Uterus (tissue), 4 donors: ENCODE measurements at places on chromosomes 3 and 15. TPM values are rescaled to one million over a fixed set of nuclear protein-coding genes. Genes with fewer than 3 reads are reported as not detected.

GRCh38 chr3:24199300-24199699 lies 254.2 kb downstream of the NR1D2 start:
- no peak for DNase-seq
- no peak overlapping the region for H3K27ac ChIP-seq
- no peaks in the 10 kb centered on the region for H3K27me3 ChIP-seq
- H3K4me1 ChIP-seq, result no peaks in the 10 kb centered on the region

The RBP2 gene
- total RNA-seq, result not detected

The MCTP2 gene
- 98.9 TPM for total RNA-seq

DNA sequence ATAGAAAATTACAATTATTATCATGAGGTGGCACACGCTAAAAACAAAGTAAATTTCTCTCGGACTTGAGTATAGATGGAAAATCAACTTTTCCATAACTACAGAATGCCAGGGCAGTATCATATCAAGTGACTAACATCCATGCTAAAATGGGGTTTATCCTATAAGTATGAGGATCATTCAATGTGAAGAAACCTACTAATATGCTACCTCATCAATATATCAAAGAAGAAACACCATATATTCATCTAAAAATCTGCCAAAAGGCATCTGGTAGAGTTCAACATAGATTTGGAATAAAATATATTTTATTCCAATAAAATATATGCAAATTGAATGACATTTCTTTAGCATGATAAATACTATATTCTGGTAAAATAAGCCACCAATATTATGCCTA lies 894.4 kb downstream of the MCTP2 start:
- H3K27ac ChIP-seq, result no peak overlapping the region
- H3K36me3 ChIP-seq, result no peaks in the 10 kb centered on the region
- no peaks in the 10 kb centered on the region for H3K27me3 ChIP-seq
- DNase-seq, result no peak
- no peak overlapping the region for H3K4me3 ChIP-seq
- no peaks in the 10 kb centered on the region for H3K4me1 ChIP-seq

The LIPC gene
- 0.28 TPM for total RNA-seq

DNA sequence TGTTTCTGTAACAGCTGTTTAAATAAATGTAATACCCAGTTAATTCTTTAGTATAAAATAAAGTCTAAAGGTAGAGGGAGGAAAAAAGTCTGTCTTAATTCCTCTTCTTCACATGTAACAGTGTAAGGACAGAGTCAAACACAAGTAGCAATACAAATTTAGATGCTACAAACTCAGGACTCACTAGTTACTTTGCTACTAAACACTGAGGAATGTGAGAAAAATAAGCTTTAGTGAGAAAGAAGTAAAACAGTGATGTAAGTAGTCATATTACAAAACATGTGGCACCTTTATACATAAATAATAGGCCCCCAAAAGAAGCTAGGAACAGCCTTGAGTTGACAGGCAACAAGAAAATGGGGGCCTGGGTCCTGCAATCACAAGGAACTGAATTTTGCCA lies 113.0 kb downstream of the TBC1D5 start:
- no peak overlapping the region for H3K27ac ChIP-seq
- no peaks in the 10 kb centered on the region for H3K36me3 ChIP-seq
- DNase-seq, result no peak
- no peaks in the 10 kb centered on the region for H3K27me3 ChIP-seq
- H3K4me3 ChIP-seq, result no peak overlapping the region

The ARL14 gene
- total RNA-seq, result not detected

DNA sequence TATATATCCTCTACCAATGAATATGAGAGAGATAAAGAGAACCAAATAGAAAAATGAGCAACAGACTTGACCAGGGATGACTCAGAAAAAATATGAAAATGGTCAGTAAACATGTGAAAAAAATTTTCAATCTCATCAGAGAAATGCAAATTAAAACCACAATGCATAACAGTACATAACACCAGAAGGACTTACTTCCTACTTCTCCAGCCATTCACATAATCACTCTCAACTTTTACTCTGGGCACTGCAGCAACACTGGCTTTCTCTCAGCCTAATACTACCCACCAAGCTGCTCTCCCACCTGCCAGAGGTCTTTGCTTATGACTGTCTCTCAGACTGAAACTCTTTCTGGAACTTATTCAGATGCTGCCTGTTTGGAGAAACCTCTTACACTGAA lies 49.4 kb downstream of the DPH6 start:
- H3K27ac ChIP-seq, result no peak overlapping the region
- no peak overlapping the region for H3K4me3 ChIP-seq
- H3K36me3 ChIP-seq, result no peaks in the 10 kb centered on the region
- H3K4me1 ChIP-seq, result no peaks in the 10 kb centered on the region

DNA sequence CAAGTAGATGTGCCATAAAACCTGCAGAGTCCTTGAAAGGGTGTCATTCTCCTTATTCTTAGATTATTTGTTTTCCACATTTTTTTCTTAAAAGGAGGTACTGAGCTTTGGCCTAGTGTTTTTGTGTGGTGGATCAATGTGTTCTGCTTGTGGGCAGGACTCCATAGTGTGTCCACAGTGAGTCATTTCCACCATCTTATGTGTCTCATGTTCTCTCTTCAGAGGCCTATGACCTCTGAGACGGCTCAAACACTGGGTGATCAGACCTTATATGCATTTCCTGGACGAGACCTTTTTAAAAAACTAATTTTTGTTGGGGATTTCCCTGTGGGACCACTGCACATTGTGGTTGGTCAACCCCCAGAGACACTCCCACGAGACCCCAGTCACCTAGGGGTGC lies 93.4 kb downstream of the CHCHD4 start:
- H3K36me3 ChIP-seq, result no peaks in the 10 kb centered on the region
- H3K4me1 ChIP-seq, result no peaks in the 10 kb centered on the region
- H3K4me3 ChIP-seq, result no peak overlapping the region
- H3K27me3 ChIP-seq, result no peaks in the 10 kb centered on the region

DNA sequence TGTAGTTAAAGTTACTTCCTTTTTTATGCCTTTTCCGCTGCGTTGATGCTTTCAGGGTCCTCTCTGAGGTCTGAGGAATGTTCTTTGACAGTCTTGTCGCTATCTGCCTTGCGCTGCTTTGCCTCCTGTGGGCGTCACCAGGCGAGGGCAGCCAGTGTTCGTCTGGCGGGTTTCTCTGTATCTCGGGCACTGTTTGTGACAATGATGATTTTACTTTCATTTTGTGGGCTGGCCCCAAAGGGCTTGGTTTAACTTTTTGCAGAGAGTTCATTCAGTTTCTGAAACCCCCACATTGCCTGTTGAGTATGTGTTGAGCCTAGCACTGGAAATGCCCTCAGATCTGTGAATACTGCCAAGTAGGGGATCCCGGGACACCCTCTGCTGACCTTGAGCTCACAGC lies 24.6 kb upstream of the SACM1L start:
- no peaks in the 10 kb centered on the region for H3K36me3 ChIP-seq
- no peaks in the 10 kb centered on the region for H3K27me3 ChIP-seq
- H3K4me1 ChIP-seq, result no peaks in the 10 kb centered on the region
- no peak for DNase-seq
- peak overlapping the region; percentile 35 for H3K27ac ChIP-seq

The LYZL4 gene
- total RNA-seq, result not detected

The MOBP gene
- not detected for total RNA-seq

The EAF2 gene
- 10.4 TPM for total RNA-seq

DNA sequence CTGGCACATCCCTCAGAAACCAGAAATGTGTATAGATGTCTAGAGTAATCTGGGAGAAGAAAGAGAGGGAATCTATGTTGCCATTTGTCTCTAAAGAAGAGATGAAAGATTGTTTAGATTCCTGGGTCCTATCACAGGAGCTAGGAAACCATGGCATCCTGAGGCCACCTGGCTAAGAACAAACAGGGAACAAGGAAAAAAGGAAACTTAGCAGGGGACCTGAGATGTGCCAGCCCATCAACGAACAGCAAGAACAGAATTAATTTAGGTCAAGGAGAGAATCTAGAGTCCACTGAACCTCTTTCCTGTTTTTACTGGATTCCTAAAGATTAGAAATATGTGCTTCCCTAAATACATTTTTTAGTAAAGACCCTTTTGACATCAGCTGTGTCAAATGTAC lies 30.3 kb downstream of the IP6K1 start:
- H3K27me3 ChIP-seq, result no peaks in the 10 kb centered on the region
- no peaks in the 10 kb centered on the region for H3K36me3 ChIP-seq
- DNase-seq, result no peak
- H3K4me1 ChIP-seq, result no peaks in the 10 kb centered on the region

GRCh38 chr3:190543671-190544070 lies 29.8 kb downstream of the IL1RAP start:
- no peaks in the 10 kb centered on the region for H3K27me3 ChIP-seq
- DNase-seq, result no peak
- H3K4me1 ChIP-seq, result no peaks in the 10 kb centered on the region
- H3K27ac ChIP-seq, result no peak overlapping the region
- H3K36me3 ChIP-seq, result no peaks in the 10 kb centered on the region

The MASP1 gene
- total RNA-seq, result 80.7 TPM

DNA sequence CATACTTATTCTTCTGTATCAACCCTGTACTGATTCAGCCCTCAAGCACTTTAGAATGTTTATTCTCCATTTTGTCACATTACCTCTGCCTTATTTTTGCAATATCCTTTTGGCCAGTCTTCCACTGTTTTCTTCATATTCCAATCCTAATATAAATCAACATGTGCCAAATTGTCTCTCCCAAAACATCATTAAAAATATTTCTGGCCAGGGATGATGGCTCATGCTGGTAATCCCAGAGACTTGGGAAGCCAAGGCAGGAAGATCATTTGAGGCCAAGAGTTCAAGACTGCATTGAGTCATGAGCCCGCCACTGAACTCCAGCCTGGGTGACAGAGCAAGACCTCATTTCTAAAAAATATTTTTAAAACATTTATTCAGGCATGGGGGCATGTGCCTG lies 641.4 kb upstream of the CBLB start:
- no peak overlapping the region for H3K27ac ChIP-seq
- no peak for DNase-seq
- H3K4me3 ChIP-seq, result no peak overlapping the region
- no peaks in the 10 kb centered on the region for H3K4me1 ChIP-seq
- no peaks in the 10 kb centered on the region for H3K36me3 ChIP-seq
- H3K27me3 ChIP-seq, result no peaks in the 10 kb centered on the region

DNA sequence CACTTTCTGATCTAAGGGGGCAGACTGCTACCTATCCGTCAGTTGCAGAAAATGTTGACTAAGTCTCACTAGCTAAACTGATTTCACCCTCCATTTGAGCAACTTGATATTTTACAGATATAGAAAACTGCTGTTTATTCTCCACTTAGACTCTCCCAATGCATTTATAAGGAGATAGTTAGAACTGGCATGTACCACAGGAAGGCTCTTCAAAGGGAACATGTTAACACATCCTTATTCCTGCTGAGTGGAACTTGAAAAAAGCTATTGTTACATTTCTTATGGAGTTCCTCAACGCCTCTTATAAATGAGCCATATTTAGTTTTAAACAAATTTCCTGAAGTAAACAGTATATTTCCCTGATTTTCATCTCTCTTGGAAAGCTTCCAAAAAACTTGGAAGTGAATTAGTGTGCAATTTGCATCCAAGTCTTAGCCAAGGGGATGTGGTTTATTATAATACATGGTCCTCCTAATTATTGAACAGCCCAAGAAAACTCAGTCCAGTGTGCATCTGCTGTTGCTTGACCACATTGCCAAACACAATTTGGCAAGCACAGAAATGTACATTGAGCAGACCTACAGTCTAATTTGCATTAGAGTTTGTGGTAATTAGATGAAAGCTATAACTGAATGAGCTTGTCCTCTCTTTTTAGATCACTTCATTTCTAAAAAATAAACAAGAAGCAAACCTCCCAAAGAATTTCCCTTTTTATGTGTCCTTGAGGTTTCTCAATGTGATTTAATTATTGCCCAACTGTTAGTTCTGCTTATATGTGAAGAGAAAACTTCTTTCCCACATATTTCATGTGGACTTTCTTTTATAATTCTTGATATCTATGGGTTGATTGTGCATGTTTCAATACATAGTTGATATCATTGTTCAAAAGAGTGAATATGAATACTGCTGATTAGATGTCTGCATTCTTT lies 72.6 kb upstream of the DPH6 start:
- H3K27ac ChIP-seq, result no peak overlapping the region
- H3K4me3 ChIP-seq, result no peak overlapping the region
- DNase-seq, result no peak
- H3K27me3 ChIP-seq, result no peaks in the 10 kb centered on the region

GRCh38 chr3:194632226-194632808 lies 902 bp downstream of the TMEM44 start:
- no peaks in the 10 kb centered on the region for H3K36me3 ChIP-seq
- H3K27me3 ChIP-seq, result no peaks in the 10 kb centered on the region
- no peaks in the 10 kb centered on the region for H3K4me1 ChIP-seq
- DNase-seq, result no peak
- peak overlapping the region; percentile 29 for H3K4me3 ChIP-seq
